Hair follicular keratinocyte (primary cell): ENCODE measurements at places on chromosomes 2 and 18. TPM values are rescaled to one million over a fixed set of nuclear protein-coding genes. Genes with fewer than 3 reads are reported as not detected.

The UGT1A8 gene
- total RNA-seq = not detected in 2 replicates

The SLC11A1 gene
- 0.08 TPM in 1 of 2 replicates, not detected in the other for total RNA-seq

The SLC25A12 gene
- 9.7 and 12.5 TPM in 2 replicates for total RNA-seq

The EML6 gene
- 0.04 TPM in 1 of 2 replicates, not detected in the other for total RNA-seq

The GAL3ST2 gene
- total RNA-seq = not detected in 2 replicates

The BCL2 gene
- 0.84 and 2.1 TPM in 2 replicates for total RNA-seq

The VAMP8 gene
- total RNA-seq = 99.9 and 101 TPM in 2 replicates

The SERPINB12 gene
- not detected in 2 replicates for total RNA-seq

The ZSCAN30 gene
- 6.5 and 10.2 TPM in 2 replicates for total RNA-seq

The SLC23A3 gene
- 0.11 and 0.39 TPM in 2 replicates for total RNA-seq

The GULP1 gene
- total RNA-seq = 5.8 and 10.3 TPM in 2 replicates

The PLGLB2 gene
- total RNA-seq = 0.23 and 4.1 TPM in 2 replicates

The PFN4 gene
- total RNA-seq = 0.39 TPM in 1 of 2 replicates, not detected in the other

The RALB gene
- total RNA-seq = 45.9 and 57.3 TPM in 2 replicates

The SP5 gene
- total RNA-seq = not detected in 2 replicates

The ACTG2 gene
- 0.15 TPM in 1 of 2 replicates, not detected in the other for total RNA-seq

The C1GALT1C1L gene
- 0.08 TPM in 1 of 2 replicates, not detected in the other for total RNA-seq

The RIT2 gene
- not detected in 2 replicates for total RNA-seq

The SH3RF3 gene
- total RNA-seq = 0.57 and 0.86 TPM in 2 replicates

The UGT1A3 gene
- not detected in 2 replicates for total RNA-seq

The ACAA2 gene
- total RNA-seq = 15.2 and 21.1 TPM in 2 replicates

The RAB27B gene
- total RNA-seq = 4.3 and 5.5 TPM in 2 replicates

The CNDP1 gene
- total RNA-seq = not detected in 2 replicates

The BOD1L2 gene
- not detected in 2 replicates for total RNA-seq

The SLC38A11 gene
- not detected in 2 replicates for total RNA-seq

The TEKT4 gene
- not detected in 2 replicates for total RNA-seq

The BUB1 gene
- total RNA-seq = 14.4 and 46.6 TPM in 2 replicates

The PKDCC gene
- not detected in 2 replicates for total RNA-seq

The ANKRD30B gene
- total RNA-seq = not detected in 2 replicates

The DSG2 gene
- 53.2 and 73.2 TPM in 2 replicates for total RNA-seq

The NYAP2 gene
- not detected in 2 replicates for total RNA-seq

The RNU2-63P gene
- total RNA-seq = under 0.01 TPM in 1 of 2 replicates, not detected in the other

The IL37 gene
- not detected in 2 replicates for total RNA-seq

The C18orf54 gene
- total RNA-seq = 4.5 and 5.2 TPM in 2 replicates

The REG3G gene
- total RNA-seq = not detected in 2 replicates

The CD28 gene
- not detected in 2 replicates for total RNA-seq

The AOX1 gene
- 17.5 and 21.3 TPM in 2 replicates for total RNA-seq

The RGPD3 gene
- total RNA-seq = 0.08 and 0.16 TPM in 2 replicates

The AMER3 gene
- total RNA-seq = not detected in 2 replicates

The HRH4 gene
- 0.08 TPM in 1 of 2 replicates, not detected in the other for total RNA-seq

The GBX2 gene
- total RNA-seq = 0.23 and 1.3 TPM in 2 replicates

The LBX2 gene
- 0.65 and 1.2 TPM in 2 replicates for total RNA-seq

The ATG9A gene
- total RNA-seq = 36.9 and 40.2 TPM in 2 replicates

The PLCD4 gene
- 14.6 and 16.5 TPM in 2 replicates for total RNA-seq
